CD4-positive, alpha-beta memory T cell (primary cell): ENCODE measurements at places on chromosomes 5 and 9. TPM values are rescaled to one million over a fixed set of nuclear protein-coding genes. Genes with fewer than 3 reads are reported as not detected.

Gene CCNJL
- polyA plus RNA-seq, result not detected

Gene NME5
- polyA plus RNA-seq, result not detected

Gene CCDC192
- not detected for polyA plus RNA-seq

DNA sequence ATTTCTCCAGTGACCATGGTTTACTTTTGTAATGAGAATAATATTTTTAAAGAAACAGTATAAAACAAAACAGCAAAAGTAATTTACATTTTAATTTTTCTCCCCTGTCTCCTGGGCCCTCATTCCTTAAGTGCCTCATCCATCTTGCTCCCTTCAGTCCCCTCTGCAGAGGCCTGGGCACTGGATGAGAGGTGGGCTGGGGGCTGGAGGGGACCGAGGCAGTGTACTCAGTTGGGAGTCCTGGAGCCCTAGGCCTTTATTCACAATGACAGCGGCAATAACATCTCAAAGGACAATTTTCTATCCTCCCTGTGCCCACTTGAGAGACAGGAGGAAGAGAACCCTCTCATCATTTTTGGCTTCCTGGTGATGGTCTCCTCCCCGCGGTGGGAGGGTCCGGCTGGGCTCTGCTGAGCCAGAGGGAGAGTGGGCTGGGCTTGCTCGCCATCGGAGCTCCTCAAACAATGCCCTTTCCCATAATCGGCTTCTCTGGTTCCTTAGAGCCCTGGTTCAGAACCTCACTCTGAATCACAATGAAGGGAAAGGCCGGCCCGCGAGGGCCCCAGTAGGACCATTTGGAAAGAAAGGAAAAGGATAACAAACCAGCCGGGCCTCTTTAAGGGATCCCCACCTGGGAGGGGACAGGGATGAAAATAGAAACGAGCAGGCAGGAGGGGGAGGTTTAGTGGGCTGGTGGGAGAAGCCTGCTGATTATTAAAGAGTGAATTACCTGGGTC, 9.7 kb upstream of the SMIM32 start:
- no peak for DNase-seq

DNA sequence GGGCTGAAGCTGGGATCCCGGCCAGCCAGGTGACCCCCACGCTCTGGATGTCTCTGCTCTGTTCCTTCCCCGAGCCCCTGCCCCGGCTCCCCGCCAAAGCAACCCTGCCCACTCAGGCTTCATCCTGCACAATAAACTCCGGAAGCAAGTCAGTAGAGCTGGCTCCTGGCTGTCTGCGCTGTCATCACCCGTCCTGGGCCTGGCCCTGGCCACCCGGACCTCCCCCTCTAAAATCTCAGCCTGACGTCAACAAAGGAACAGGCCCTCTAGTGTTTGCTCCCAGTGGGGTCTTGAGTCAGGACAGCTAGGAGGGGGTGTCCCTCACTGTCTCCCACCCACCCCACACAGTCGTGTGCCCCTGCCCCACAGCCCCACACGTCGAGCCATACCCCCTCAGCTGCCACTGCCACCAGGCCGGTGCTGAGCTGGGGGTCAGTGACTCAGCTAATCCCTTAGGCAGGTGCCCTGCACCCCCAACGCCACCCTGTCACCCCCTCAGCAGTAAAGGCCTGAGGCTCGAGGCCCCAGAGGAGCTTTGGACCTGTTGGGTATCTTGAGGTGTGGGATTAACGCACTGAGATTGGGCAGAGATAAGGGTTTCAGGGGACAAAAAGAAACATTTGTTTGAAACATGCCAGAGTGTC, 1.1 kb upstream of the LCNL1 start:
- no peak for DNase-seq

- DNase-seq, result no peak
Observed at GRCh38 chr5:92944903-92945604, 636.0 kb downstream of the NR2F1-AS1 start.

DNA sequence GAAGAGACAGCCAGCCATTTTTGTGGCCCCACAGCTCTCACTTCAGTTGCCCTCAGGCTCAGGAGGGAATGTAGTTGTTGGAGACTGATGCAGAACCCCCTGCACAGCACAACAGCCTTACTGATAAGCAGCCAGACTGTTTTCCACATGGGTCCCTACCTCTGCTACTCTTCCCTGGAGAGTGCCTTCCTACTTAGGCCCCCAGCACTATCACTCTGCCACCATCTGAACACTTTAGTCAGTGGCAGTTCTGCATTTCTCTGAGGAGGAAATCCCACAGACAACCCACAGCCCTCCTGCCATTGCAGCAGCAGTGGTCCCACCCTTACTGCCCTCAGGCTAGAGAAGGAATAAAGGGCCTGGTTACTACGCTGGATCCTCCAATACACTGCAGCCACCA, 61.8 kb upstream of the PTPRD start:
- DNase-seq, result no peak
